HepG2 (cell line): ENCODE measurements at places on chromosomes 12 and 14. TPM values are rescaled to one million over a fixed set of nuclear protein-coding genes. Genes with fewer than 3 reads are reported as not detected.

The PGF gene
- total RNA-seq, result 20.3 and 27.5 TPM in 2 replicates

The RIN3 gene
- total RNA-seq, result 2.3 and 2.9 TPM in 2 replicates

The PPM1H gene
- 38.1 and 42.0 TPM in 2 replicates for total RNA-seq

The TAS2R20 gene
- total RNA-seq, result 0.48 and 2.9 TPM in 2 replicates

The TMPRSS12 gene
- total RNA-seq, result not detected in 2 replicates

The KSR2 gene
- total RNA-seq, result 0.01 and 0.02 TPM in 2 replicates

The FAM161B gene
- total RNA-seq, result 1.6 and 2.0 TPM in 2 replicates

The GZMB gene
- not detected in 2 replicates for total RNA-seq

The MYL2 gene
- total RNA-seq, result not detected in 2 replicates

The KCNC2 gene
- total RNA-seq, result not detected in 2 replicates

The PCK2 gene
- 118 and 129 TPM in 2 replicates for total RNA-seq

The CFAP251 gene
- 0.07 and 0.42 TPM in 2 replicates for total RNA-seq

The TSHR gene
- total RNA-seq, result not detected in 2 replicates

The PYGL gene
- 110 and 138 TPM in 2 replicates for total RNA-seq

The CNTN1 gene
- total RNA-seq, result 0.07 and 0.29 TPM in 2 replicates

The TTC6 gene
- 13.2 and 27.4 TPM in 2 replicates for total RNA-seq

The NFE2 gene
- 7.8 and 8.5 TPM in 2 replicates for total RNA-seq

The FAM186B gene
- 0.17 and 0.20 TPM in 2 replicates for total RNA-seq

The CCDC196 gene
- not detected in 2 replicates for total RNA-seq

The CYP27B1 gene
- 0.97 and 2.3 TPM in 2 replicates for total RNA-seq

The SRGAP1 gene
- total RNA-seq, result 1.6 and 1.8 TPM in 2 replicates

The RNF212B gene
- not detected in 2 replicates for total RNA-seq

The DNAI7 gene
- total RNA-seq, result 0.04 TPM in 1 of 2 replicates, not detected in the other

The SUOX gene
- total RNA-seq, result 23.9 and 24.6 TPM in 2 replicates

The CACNB3 gene
- 0.29 TPM in 1 of 2 replicates, not detected in the other for total RNA-seq

The AVPR1A gene
- total RNA-seq, result not detected in 2 replicates

The POTEM gene
- total RNA-seq, result not detected in 2 replicates

The TMEM116 gene
- 11.5 and 14.0 TPM in 2 replicates for total RNA-seq

The GPR68 gene
- not detected in 2 replicates for total RNA-seq

The HCAR1 gene
- total RNA-seq, result 0.34 and 0.53 TPM in 2 replicates

The PLBD1 gene
- total RNA-seq, result not detected in 2 replicates

The AKAP3 gene
- total RNA-seq, result 0.49 and 0.84 TPM in 2 replicates

The NEUROD4 gene
- total RNA-seq, result not detected in 2 replicates

The PTGR2 gene
- 4.3 and 5.1 TPM in 2 replicates for total RNA-seq

The RD3L gene
- not detected in 2 replicates for total RNA-seq

The ESPL1 gene
- 11.5 and 11.6 TPM in 2 replicates for total RNA-seq

The TAS2R14 gene
- 0.32 and 2.3 TPM in 2 replicates for total RNA-seq

The PELI2 gene
- total RNA-seq, result not detected in 2 replicates

The ENDOU gene
- total RNA-seq, result not detected in 2 replicates

The CEP290 gene
- 10.8 and 13.2 TPM in 2 replicates for total RNA-seq

The RASSF9 gene
- total RNA-seq, result not detected in 2 replicates

The GALNT6 gene
- 0.87 and 1.1 TPM in 2 replicates for total RNA-seq

The SPIC gene
- total RNA-seq, result not detected in 2 replicates

The NPFF gene
- total RNA-seq, result 0.51 TPM in 1 of 2 replicates, not detected in the other

The DAO gene
- 0.82 and 1.1 TPM in 2 replicates for total RNA-seq

The KRT2 gene
- total RNA-seq, result not detected in 2 replicates

The OR4E2 gene
- not detected in 2 replicates for total RNA-seq

The ADAM21 gene
- total RNA-seq, result 0.07 TPM in 1 of 2 replicates, not detected in the other

The SLC39A2 gene
- 0.11 TPM in 1 of 2 replicates, not detected in the other for total RNA-seq

The HOXC4 gene
- not detected in 2 replicates for total RNA-seq

The RASAL1 gene
- not detected in 2 replicates for total RNA-seq

The ZNF891 gene
- 1.8 and 2.1 TPM in 2 replicates for total RNA-seq

The LRP1-AS gene
- not detected in 2 replicates for total RNA-seq

The CDKL1 gene
- 5.1 and 7.9 TPM in 2 replicates for total RNA-seq

The EPYC gene
- total RNA-seq, result not detected in 2 replicates

The EIF2S3B gene
- total RNA-seq, result 7.6 and 9.2 TPM in 2 replicates

The TRIAP1 gene
- 117 and 178 TPM in 2 replicates for total RNA-seq

The RDH11 gene
- 51.5 and 106 TPM in 2 replicates for total RNA-seq

The RAD9B gene
- total RNA-seq, result 0.38 TPM in 2 replicates
